Left renal cortex interstitium (tissue), 4 donors: ENCODE measurements at places on chromosomes 5 and 9. TPM values are rescaled to one million over a fixed set of nuclear protein-coding genes. Genes with fewer than 3 reads are reported as not detected.

- DNase-seq, result no peak
Observed at GRCh38 chr5:115321309-115321708, 24.9 kb upstream of the CCDC112 start.

DNA sequence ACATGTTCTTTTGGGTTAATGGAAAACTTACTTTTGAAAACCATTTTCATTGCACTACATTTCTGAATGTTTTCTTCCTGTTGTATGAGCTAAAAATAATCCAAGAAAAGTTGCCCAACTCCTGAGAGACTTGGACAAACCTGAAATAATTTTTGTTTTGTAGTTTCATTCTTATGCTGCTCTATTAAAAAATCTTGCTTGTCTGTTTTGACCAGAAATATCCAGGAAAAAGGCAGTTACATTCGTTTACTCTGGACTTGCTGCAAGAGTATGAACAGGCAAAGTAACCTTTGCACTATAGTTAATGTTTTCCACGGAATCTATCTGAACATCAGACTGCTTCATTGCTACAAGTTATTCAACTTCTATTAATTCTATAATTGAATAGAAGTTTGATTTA, 200.1 kb upstream of the DAB2 start:
- no peak for DNase-seq

GRCh38 chr5:14490309-14490711, 91.3 kb upstream of the OTULINL start:
- no peak for DNase-seq

DNA sequence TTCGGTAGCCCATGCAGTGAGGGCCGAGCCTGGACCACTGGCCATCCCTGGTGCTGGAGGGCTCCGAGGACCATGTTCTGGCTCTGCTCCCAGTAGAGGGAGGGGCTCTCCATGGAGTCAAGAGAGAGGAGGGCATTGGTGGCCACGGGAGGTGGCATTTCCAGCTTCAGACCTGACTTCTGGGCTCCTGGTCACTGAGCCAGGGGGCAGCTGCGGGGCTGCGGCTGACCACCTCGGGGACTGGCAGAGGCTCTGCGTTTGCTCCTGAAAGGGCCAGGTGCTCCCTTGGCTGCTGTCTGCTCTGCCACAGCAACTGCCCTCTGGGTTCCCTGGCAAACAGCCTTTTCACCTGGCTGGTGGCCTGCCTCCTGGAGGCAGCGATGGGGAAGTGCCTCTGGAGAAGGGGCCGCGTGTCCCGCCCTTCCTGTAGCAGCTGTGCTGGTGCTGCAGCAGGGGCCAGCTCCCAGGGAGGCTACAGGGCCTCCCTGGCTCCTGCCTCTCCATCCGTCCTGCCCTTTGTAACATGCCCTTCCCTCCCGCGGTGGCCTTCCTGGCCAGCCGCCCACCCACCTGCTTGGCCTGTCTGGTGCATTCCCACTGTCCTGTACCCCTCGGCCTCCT, 144.6 kb downstream of the CACNA1B start:
- no peak for DNase-seq

TNFSF15 gene
- polyA plus RNA-seq, result 4.4 TPM
